SW 1271 (cell line): ENCODE measurements at places on chromosomes 2 and 18.

DNA sequence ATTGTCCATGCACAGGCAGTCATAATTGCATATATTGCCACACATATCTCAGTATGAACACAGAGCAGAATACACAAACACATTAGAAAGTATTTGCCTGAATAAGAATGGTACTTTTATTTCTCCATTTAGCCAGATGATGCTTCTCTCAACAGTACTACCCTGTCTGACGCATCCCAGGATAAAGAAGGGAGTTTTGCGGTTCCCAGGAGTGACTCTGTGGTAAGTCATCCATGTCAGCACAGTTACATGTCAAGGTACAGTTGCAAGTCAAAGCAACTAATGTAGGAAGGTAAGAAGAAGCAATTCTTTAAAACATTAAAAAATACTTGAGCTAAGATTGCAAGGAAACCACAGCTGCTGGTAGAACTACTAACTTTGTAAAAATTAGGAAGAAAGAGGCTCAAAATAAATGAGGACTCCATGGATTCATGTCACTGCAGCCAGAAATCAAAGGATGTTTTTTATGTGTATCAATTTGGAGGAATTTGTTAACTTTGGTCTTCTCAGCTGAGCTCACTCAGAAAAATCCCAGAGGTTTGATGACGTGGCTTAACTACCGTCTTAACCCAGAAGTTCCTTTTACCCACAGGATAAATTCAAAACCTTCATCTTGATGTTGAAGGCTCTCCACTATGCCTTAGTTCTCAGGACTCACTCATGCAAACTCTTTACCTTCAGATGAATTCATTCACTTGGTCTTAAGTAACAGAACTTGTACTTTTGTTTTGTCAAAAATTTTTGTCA is 130.3 kb downstream of the ARHGAP28 start:
- DNase-seq, result no peak

DNA sequence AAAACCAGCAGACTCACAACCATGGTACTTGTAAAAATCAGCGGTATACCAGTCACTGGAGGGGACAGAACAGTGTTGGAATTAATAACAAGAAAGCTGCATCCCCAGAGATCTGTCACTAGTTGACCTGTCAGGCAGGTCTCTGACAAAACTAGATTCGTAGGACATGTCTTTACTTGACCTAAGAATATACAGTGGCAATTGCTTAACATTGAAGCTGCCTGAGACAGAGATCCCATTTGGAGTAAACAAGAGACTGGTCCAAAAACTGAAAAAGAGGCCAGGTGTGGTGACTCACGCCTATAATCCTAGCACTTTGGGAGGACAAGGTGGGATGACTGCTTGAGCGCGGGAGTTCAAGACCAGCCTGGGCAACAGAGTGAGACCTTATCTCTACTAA is 7.2 kb upstream of the SS18 start:
- no peak for DNase-seq

GRCh38 chr2:9830685-9831410 is 12.4 kb upstream of the TAF1B start:
- no peak for DNase-seq

GRCh38 chr2:33020883-33021282 is 74.1 kb downstream of the LTBP1 start:
- DNase-seq, result no peak

GRCh38 chr2:44920751-44921150 is 20.8 kb upstream of the SIX3 start:
- DNase-seq, result no peak

- DNase-seq, result no peak
Observed at GRCh38 chr2:42792583-42793333, at the start of gene HAAO. Gene HAAO (minus strand): TSS chr2:42792583. CDS start chr2:42792536, 47 bp downstream.

DNA sequence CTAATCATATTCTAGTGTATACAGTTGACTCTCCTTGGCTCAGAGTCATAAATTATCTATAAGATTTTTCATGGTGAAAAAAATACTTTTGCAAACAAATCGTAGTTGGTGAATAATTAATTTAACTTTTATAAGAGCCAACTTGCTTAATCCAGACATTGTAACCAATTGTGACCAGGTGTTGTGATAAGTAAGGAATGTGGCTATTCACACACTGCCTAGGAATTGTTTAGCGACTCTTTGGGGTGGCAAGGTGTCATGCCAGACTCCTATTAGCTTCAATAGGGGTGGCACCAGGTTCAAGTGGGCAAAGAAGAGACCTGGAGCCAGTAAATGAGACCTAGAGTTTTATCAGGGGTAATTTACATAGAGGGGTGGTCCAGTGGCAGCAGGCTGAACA is 344.7 kb upstream of the PKDCC start:
- no peak for DNase-seq

DNA sequence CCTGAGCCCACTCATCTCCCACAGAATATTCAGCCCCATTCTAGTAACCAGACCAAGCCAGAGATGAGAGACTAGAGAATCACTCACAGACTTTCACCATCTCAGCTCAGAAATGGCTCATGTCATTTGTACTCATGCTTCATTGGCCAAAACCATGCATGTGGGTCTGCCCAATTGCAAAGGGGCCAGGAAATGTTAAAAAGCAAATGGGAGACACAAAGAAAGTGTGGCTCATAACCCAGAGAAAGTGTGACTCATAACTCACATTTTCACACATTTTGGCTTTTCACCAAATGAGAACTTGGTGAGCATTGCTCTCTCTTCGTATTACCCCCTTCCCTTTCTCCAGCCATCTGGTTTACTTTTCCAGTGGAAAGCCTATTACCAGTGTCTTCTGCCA is 66.2 kb downstream of the MDH1 start:
- DNase-seq, result no peak

DNA sequence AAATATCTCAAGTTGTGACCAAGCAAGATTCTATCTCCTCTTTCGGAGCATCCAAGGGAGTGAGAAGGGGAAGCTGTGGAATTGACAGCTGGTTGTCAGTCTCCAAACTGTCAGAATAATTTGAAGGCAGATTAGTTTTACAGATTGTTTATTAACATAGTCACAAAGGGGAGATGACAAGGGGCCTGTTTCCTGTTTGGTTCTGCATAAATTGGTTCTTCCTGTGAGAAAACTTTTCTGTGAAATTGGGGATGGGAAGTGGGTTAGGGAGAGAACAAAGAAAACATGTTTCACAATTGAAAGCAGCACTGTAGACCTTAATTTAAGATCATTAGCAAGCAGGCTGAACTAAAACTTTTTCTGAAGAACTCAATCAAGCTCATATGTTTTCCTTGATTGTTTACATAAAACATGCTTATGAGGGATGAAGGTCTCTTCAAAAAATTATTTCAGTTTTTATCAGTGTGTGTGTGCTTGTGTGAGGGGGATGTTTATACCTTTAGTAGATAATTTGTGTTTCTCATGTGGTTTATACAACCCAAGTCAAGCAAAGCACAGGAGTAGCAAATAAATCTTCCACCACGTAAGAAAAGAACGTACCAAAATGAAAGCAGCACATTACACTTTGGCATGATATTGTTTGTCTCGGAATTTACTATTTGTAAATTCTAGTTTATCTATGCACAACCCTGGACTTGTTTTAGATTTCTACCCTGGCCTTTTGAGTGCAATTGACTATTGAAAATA is 604.9 kb upstream of the CDH2 start:
- no peak for DNase-seq

GRCh38 chr18:22552899-22553460 is 135.3 kb upstream of the CTAGE1 start:
- DNase-seq, result no peak

- DNase-seq, result peak; percentile 58
Observed at GRCh38 chr2:37414470-37414949, 70.1 kb downstream of the QPCT start.

DNA sequence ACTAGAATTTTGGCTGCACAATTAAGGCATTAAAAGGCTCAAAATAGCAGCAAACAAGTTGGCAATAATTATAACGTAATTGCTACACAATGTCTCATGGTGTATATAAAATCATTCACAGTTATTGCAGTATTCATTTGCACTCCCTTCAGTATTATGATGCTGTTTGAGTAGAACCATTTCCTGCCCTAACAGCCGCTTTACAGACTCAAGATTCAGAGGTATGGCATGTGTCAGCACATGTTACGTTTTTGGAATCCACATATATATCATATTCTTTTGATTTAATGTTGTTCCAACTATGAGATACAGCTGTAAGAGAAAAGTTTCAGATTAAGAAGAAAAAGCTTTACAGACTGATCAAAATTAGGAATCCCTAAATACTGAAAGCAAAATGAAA is 56.3 kb upstream of the NCKAP5 start:
- no peak for DNase-seq

- DNase-seq, result no peak
Observed at GRCh38 chr2:77866661-77867060, 344.5 kb upstream of the LRRTM4 start.

DNA sequence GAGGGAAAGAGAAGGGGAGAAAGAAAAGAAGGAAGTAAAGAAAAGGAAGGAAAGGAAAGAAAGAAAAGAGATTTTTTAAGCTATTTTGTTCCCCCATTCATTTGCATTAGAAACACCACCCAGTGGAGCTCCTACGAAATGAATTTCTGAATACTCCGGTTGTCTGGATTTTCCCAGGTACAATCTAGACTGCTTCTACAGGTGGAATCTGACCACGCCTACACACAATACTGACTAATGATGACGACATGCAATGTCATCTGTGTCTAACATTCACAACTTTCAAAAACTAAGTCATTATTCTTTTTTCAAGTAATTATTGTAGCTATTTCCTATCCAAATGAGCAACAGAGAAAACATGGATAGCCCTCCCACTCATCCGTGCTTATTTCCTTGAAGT is 121.7 kb downstream of the ZNF516 start:
- no peak for DNase-seq

DNA sequence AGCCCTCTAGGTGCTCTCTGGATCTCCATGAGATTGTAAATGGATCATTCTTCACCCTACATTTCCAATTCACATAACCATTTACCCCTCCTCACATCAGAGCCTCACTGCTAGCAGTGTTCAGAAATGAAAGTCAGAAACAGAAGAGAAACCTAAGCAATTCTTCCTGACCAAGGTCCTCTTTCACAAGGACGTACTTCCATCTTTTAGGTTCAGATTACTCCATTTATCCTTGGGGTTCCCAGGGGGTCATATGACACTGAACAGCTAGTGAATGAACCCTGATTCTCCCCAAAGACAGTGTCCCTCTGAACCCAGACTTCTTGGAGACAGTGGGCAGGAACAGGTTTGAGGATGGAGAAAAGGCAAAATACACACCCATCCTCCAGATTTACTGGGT is 12.9 kb upstream of the MARCO start:
- no peak for DNase-seq

GRCh38 chr2:99086385-99086784 is 55.1 kb upstream of the C2orf15 start:
- no peak for DNase-seq

DNA sequence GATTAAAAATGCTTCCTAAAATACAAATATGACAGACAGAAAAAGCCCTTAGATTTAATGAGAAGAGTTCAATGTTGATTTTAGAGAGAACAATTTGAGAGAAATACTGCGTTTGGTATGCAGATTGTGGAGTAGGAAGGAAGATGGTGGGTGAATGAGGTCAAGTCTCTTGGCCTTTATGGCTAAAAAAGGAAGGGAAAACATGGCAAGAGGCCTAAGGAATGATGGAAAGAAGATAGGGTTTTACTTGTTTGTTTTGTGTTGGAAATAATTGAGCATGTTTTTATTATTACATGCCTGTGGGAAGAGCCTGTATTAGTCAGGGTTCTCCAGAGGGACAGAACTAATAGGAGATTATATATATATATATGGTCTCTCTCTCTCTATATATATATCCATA is 318.1 kb downstream of the TRIB2 start:
- DNase-seq, result no peak

- no peak for DNase-seq
Observed at GRCh38 chr2:444937-445884, 157.3 kb upstream of the ALKAL2 start.

GRCh38 chr2:83251321-83251872 is 1207.7 kb downstream of the SUCLG1 start:
- no peak for DNase-seq

DNA sequence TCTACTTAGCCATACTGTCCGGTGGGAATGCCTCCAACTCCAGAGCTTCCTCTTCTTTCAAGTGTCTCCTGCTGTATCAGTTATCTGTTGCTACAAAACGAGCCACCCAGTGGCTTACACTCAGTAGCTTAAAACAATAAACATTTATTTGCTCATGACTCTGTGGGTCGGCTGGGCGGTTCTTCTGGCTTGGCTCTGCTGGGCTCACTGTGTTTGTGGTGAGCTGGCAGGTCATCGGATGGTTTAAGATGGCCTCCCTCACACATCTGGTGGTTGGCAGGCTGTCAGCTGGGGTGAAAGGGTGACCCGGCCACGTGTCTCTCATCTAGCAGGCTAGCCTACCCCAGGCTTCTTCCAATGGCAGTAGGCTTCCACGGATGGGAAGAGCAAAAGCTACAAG is 122.4 kb upstream of the SLC1A4 start:
- no peak for DNase-seq

DNA sequence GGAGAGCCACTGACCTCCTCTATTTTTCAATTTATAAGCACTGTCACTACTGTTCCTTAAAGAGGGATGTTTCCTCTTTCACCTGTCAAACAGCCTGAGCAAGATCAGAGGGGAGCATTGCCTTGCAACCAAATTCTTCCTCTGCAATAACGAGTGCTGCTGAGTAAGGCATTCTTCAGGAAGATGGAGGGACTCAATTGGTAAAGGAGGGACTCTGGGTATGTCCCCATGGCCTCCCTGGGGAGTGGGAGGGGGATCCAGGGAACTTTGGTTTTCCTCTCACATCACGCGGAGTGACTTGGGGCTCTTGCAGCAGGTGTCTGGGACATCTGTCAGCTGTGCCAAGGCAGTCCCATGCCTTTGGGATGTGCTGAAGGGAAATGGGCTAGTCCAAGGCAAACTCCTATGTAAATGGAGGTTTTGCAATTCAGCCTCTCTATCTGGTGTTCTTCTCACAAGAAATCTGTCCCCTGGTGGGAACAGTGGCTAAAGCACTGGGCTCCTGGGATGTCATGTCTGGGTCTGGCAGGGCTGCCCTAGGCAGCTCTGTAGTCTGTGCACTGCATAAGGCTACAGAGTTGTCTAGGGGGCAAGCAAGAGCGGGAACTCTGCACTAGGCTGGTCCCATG is 14.4 kb upstream of the HES6 start:
- DNase-seq, result no peak
